ENCODE measurements at places on chromosomes 6 and 20.

DNA sequence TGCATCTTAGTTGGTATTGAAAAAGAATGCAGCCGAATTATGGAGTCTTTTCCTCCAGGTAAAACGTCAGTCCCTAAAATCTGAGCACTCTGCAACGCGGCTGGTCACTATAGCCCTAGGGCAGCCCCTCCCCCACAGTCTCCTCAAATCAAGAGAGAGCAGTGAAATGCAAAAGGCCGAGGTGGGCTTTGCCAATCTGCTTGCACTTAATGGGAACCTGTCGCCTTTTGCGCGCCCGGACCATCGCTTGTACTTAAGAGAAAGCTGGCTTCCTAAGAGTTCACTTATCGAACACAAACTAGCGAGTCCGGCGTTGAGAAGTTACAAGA, 447 bp downstream of the MCM3 start:
- DNase-seq = no peak

GRCh38 chr20:43723186-43723585, 3.6 kb downstream of the GTSF1L start:
- DNase-seq = no peak

DNA sequence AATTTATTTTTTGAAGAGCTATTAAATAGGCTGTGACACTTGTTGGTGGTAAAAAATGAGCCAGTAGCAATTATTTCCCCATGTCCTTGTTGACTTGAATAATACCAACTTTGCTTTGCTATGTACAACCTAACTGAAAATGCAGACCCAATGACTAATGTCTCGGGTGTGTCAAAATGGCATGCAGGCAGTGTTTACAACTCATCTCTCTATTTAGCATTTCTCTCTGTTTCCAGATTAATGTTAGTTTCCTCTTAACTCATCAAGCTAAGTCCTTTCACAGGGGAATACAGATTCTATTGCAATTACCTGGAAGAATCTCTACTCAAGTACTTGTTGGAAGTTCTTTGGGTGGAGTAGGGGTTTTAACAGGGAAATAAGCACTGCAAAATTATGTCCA, 504.4 kb downstream of the BCKDHB start:
- DNase-seq = no peak

DNA sequence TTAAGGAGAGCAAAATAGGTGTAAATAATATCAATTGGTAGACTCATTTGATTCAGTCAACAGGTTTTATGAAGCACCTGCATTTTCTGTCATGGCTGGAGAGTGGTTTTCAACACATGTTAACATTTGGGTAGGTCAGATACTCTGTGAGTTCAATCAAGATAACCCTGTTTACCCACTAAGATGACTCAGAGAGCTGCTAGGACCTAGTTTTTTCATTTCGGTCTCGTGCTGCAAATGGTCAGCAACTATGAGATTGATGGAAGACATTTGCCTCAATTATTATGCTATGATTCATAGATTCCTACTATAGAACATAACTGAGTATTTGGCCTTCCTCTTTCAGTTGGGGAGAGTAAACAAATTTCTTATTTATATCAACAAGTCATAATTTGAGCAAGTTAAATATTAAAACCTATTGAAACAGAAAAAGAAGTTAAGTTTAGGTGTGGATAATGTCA, 391.4 kb upstream of the CITED2 start:
- no peak for DNase-seq

DNA sequence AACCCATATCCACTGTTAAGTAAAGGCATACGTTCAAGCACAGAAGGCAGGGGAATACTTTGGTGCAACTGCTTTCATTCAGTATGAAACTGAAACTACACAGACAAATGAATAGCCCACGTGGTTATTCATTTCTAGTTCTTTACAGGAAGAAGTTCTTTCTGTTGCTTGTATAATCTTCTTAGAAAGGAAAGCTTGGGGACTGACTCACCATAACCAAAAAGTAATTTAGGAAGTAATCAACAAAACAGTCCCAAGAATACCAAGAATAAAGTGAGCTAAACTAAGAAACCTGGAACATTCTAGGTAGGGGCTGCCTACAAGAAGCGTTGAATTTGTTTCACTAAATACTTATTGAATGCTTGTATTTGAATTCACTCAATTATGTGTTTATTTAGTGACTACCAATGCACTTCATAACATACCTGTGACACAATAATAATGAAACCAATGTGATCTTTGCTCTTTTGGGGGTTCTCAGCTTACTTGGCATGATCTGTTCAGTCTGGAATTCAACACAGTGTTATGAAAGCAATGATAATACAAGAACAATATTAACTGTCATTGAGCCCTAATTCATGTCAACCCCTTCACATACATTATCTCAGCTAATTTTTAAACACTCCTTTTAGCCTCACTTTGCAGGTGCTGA, 25.1 kb upstream of the KIAA0408 start:
- no peak for DNase-seq

DNA sequence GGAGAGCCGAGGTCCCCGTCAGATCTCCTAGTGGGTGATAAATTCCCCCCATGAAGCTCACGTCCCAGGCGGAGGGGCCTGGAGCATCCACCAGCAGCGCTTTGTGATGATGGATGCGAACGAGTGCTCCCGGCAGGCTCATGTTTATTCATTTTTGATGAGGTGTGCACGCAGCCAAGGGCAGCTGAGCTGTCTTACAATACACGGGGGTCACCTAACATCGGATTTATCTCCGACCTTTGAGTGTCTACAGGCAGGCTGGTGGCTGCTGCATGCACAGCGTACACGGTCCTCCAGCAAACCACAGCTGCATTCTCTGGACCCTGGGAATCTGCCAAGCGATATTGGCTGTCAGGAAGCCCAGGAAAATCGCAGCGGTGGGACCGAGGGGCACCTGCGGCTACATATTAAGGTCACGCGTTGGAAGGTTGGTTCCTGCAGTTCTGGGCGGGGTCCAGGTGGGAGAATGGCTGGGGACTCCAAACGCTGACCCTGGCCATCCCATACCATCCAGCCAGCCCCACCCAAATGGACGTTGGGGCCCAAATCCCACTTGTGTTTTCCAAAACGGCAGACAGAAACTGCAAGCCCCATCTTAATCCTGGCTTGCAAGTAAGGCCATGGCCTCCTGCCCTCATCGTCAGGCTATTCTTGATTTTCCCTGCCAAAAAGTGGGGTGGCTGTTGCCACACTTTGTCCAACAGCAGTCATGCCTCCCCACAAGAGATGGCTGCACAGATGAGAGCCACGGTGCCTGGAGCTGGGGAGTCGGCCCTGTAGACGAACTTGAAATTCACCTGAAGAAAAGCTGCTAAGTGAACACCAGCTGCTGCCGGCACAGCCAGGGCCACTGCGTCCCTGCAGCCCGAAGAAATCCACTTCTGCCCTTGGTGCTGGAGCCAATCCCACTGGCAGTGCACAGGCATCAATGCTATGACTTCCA, 399.9 kb downstream of the TAF4 start:
- no peak for DNase-seq
